Urinary bladder (tissue), 4 donors: ENCODE measurements at places on chromosomes 16 and 17.

- DNase-seq = no peak
Measured at GRCh38 chr17:70288540-70289290, 119.4 kb downstream of the KCNJ2 start.

DNA sequence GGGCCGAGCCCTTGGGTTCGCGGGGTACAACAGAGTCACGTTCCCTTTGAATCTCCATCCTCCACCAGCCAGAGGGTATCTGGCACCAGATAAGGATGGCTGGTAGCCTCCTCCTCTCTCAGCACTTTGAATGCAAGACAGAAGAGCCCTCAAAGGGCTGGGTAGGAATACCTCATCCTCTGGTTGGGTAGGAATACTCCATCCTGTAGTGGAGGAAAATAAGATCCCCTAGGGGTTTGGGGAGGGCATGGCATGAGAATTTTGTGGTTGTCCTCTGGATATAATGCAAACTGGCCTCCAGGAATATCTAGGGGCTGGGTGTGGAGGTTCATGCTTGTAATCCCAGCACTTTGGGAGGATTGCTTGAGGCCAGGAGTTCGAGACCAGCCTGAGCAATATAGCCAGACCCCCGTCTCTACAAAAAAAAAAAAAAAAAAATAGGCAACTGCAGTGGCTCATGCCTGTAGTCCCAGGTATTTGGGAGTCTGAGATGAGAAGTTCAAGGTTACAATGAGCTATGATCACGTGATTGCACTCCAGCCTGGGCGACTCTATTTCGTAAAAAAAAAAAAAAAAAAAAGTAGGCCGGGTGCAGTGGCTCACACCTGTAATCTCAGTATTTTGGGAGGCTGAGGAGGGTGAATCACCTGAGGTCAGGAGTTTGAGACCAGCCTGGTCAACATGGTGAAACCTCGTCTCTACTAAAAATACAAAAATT lies 2.7 kb downstream of the IGFBP4 start:
- DNase-seq = no peak

- no peak for DNase-seq
Measured at GRCh38 chr17:56570199-56570598, 23.3 kb upstream of the NOG start.

GRCh38 chr17:51908841-51909537 lies 249.5 kb downstream of the CA10 start:
- DNase-seq = no peak

DNA sequence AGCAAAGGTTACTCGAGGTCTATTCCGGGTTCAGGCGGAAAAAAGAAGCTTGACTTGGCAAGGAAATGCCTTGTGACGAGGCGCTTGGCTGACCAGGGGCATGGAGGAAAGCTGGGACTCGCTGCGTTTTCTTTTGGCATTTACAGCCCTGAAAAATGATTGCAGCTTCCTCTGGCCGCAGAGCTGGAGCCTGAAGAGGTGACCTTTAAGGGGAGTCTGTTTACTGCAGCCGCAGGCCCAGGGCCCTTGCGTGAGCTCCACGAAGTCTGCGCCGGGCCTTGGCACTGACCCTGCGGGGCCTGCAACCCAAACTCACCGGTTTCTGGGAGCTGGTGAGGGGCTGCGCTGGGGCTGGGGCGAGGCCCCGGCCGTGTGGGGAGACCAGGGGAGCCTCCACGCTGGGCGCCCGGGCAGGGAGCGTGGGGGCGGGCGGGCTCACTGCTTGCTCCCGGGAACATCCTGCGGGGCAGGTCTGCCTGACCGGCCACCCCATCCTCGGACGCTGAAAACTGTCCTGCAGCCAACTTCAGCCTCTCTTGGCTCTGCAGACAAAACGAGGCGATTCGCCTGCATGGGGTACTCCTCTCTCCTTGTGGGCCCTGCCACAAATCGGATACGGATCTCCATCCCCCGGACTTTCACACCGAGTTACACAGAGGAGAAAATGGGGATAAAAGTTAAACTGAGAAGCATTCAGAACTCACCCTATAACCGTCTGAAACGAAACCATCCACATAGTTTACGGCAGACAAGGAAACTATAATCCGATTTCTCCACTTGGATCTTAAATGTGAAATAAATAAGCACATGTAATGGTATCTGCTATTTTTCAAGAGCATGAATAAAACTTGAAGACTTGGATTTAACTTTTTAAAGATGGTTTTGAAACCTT lies 206.3 kb upstream of the FOXF1 start:
- DNase-seq = no peak

GRCh38 chr17:63285551-63285950 lies 160.6 kb downstream of the CYB561 start:
- DNase-seq = no peak

GRCh38 chr17:60631119-60631518 lies 31.1 kb downstream of the PPM1D start:
- DNase-seq = no peak

- DNase-seq = no peak
Measured at GRCh38 chr17:44023545-44024270, 8.9 kb upstream of the TMEM101 start.

DNA sequence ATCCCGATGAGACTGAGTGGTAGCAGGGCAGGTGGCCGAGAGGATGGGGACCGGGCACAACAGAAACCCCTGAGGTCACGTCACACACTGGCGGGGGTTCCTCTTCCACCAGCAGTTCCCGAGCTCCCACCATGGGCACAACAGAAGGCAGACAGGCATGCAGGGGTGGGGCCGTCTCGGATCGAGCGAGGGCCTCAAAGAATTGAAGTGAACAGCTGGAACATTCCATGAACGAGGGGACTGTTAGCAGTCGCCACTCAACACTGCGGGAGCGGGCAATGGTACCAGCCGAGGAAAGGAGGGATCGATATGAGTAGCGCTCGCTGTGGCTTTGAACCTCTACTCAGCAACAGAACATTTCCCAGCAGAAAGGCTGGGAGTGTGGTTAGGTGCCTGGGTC lies 5.3 kb downstream of the CEP131 start:
- DNase-seq = no peak

GRCh38 chr17:39318636-39319035 lies 82.8 kb downstream of the FBXL20 start:
- DNase-seq = no peak

GRCh38 chr17:2239882-2240430 lies 63.6 kb downstream of the SMG6 start:
- no peak for DNase-seq

GRCh38 chr17:76781056-76781982 lies 43.4 kb downstream of the MFSD11 start:
- DNase-seq = no peak

- no peak for DNase-seq
Measured at GRCh38 chr17:66518108-66518507, 215.7 kb downstream of the PRKCA start.

DNA sequence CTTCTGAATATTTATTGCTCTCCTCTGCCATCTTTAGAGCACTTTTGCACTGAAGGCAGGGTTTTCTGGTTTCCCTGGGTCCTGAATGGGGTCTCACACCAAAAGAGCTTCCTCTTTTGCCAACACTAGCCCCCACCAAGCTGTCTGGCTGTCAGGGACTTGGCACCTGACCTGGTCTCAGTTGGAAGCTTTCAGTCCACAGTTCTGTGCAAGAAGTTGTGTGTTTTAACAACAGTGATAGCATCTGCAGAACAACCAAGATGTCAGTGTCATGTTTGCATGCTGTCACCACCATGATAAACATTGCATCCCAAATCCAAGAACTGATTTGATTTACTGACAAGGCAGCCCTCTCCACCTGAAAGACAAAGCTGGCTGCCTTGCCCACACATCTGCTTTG lies 448.5 kb upstream of the CCL2 start:
- no peak for DNase-seq

GRCh38 chr16:89922884-89923639 lies at the start of gene TUBB3:
Gene TUBB3 (plus strand): TSS chr16:89923342. CDS start chr16:89923402, 60 bp downstream.
- DNase-seq = no peak

- no peak for DNase-seq
Measured at GRCh38 chr16:11409398-11409797, 64.1 kb downstream of the RMI2 start.

- no peak for DNase-seq
Measured at GRCh38 chr17:77472468-77473310, 331.9 kb downstream of the SEC14L1 start.

DNA sequence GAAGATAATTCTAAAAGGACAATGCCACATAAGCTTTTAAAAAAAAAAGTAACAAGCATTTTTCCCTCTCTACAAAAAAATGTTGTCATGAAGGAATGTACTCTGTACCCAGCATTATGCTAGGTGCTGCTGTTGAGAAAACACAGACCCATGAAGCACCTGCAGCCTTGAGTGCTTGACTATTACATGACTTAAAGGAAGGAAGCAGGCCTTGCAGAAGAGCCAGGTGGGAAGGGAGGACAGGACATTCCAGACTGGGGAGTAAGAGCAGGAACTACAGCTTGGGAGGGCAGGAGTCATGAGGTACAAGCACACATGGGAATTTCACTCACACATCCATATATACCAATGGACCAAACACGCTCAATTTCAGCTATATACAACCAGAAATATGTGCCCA lies 3.8 kb downstream of the MYO1D start:
- DNase-seq = no peak

DNA sequence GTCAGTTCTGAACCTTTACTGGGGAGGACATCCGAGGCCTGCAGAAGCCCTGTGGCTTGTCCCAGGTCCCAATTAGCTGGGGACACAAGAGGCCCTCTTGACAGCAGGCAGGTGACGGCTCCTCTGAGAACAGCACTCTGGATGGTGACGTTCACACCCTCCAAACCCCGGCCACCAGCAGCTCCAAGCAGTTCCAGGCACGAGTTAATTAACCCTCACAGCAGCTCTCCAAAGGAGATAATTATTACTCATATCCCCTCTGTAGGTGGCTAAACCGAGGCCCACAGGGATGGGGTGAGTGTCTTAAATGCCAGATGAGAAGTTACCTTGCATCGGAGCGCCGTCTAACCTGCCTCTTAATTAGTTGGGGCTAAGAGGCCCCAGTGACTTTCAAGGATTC lies 168.9 kb upstream of the CIBAR2 start:
- no peak for DNase-seq

DNA sequence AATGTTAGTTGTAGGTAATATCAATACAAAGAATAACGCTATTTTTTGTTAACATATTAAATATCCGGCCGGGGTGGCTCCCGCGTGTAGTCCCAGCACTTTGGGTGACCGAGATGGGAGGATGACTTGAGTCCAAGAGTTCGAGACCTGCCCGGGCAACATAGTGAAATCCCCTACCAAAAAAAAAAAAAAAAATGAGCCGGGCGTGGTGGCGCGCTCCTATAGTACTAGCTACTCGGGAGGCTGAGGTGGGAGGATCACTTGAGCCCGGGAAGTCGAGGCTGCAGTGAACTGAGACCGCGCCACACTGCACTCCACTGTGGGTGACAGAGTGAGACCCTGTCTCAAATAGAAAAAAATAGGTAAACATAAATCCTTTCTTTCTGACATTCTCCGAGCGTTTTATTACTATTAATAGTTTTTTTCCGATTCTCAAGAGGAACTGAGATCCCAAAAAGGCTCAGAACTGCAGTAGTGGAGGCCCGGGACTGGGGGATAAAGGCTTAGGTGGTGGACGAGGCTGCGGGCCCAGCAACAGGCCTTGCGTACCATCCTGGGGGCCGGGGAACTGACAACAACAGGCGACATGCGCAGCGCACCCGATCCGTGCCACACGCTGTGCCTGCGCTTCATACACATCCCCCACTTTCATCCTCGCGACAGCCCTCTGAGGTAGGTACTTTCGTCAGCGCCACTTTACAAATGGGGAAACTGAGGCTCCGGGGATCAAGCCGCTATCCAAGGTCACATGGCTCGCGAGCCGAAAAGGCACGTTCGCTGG lies 919 bp downstream of the N4BP1 start:
- DNase-seq = no peak

GRCh38 chr16:78309763-78310162 lies 210.3 kb downstream of the WWOX start:
- DNase-seq = no peak

DNA sequence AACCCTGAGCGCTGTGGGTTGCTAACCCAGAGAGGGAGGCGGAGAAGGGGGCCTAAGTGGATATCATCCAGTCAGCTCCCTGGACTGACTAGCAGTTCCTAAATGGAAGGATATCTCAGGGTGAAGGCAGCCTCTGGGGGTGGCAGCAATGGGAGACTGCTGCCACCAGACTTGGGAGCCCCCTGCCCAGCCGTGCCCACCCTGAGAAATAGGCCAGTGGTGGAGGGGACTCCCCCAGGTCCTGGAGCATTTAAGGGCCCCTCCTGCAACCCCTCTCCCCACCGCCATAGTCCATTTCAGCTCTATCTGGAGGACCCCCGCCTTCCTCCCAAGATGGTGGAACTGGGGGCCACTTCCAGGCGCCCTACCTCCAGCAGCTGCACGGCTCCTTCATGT lies 8.4 kb downstream of the TSPOAP1 start:
- no peak for DNase-seq

- no peak for DNase-seq
Measured at GRCh38 chr17:60645918-60646523, 31.6 kb upstream of the BCAS3 start.

DNA sequence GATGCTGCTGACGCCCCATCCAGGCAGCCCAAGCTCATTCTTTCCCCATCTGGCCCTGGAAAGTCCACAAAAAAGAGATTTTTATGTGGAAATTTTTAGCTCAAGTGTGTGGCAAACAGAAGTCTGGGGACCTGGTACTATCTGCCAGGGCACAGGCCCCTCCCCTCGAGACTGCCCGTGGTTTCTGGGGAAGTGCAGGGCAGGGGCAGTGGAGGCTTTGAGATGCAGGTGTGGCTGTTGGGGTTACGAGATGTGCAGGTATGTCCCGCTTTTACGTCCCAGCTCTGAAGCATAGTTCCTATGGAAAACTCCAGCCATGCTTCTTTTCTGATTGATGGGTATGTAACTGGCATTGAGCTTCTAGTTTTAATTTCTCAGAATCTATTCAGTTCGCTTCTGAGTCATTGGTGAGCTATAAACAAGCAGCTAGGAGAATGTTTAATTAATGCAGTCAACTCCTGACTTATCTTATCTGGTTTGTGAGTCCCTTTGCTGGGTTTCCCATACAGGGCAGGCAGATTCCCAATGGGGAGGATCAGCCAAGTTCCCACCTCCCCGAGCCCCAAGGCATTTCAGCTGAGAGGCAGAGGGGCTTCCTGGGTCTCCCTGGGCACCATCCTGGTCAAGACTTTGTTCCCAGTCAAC lies 16.2 kb downstream of the TBX4 start:
- no peak for DNase-seq

GRCh38 chr17:3965118-3965800 lies 1.0 kb upstream of the ATP2A3 start:
- DNase-seq = no peak

GRCh38 chr16:77840093-77840492 lies 51.7 kb downstream of the VAT1L start:
- no peak for DNase-seq

DNA sequence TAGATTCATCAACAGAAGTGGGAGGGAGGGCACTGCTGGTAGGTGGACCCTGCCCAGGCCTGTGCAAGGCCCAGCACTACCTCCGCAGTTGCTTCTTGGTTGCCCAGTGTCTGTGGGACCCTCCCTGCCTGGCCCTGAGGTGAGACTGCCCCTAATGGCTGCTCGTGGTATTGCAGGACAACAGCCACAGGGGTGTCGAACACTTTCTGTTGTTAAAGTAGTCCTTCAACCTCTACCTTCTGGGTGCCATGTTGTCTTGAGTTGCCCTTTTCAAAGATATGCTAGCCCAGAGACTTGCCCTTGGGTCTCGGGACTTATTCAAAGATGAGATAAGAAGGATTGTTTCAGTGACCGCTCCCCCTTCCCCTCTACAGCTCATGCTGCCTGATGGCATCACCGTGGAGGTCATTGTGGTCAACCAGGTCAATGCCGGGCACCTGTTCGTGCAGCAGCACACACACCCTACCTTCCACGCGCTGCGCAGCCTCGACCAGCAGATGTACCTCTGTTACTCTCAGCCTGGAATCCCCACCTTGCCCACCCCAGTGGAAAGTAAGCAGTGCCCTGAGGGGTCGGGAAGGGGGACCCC lies 29.1 kb downstream of the AKAP1 start:
- no peak for DNase-seq
